ENCODE measurements at places on chromosomes 7 and 10.

- DNase-seq = no peak
Measured at GRCh38 chr7:41247143-41247865, 455.6 kb downstream of the INHBA start.

DNA sequence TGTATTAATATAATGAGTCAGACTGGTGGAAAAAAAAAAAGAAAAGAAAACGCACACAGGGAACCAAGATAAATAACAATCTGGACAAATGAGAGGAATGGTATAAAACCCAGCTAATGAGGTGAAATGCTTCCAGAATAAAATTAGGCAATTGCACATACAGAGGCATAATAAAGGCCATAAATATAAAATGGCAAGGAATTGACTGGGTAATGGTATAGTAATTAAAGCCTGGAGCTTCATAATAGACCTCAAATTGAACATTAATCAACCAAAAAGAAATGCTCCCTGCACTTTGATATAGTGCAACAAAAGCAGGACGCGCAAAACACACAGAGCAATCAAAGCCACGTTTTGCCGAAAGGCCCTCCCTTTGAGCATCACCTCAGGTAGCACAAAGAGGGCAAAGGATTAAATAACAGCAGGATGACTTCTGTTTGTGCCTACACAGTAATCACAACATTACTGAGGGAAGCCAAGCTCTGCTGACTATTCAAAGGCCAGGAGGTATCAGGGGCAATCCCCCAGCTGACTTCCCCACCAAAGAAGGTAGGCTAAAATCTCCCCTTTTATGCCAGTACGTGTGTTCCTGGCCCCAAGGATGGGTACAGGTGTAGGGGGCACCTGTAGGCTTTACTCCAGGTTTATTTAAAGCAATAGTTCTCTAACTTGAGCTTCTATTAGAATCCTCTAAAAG, 343.7 kb downstream of the ELMO1 start:
- no peak for DNase-seq

DNA sequence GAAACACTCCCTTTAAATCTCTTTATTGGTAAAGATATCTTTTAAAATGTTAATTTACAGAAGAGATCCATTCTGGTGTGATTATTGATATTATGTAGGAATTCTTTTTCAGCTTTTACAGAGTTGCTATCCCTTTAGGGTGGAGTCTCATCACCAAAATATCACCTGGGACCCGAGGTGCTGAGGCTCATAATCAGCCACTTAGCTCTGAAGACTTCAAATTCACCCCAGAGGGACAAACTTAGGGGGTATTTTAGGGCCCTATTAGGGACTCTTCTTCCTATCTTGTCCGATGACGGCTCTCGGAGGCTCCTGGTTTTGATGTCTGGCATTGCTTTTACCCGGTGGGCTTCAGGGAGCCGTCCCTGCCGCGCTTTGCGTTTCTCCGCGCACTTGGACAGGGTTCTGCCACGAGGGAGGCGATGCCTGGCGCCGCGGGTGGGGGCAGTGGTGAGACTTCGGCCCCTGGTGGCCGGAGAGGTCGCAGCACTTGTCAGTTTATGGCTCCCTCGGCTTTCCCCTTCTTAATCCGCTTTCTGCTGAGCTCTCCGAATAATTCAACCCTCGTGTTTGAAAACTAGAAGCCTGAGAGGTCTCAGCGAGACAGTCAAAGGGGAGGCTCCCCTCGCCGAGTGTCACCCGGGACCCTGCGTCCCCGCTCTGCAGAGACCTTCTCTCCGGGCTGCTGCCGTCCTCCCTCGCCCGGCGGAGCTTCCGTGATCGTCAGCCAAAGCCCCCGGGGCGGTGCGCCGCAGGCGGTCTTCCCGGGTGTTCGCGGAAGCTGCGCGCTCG, 27.8 kb downstream of the RBM20 start:
- DNase-seq = peak; percentile 68

DNA sequence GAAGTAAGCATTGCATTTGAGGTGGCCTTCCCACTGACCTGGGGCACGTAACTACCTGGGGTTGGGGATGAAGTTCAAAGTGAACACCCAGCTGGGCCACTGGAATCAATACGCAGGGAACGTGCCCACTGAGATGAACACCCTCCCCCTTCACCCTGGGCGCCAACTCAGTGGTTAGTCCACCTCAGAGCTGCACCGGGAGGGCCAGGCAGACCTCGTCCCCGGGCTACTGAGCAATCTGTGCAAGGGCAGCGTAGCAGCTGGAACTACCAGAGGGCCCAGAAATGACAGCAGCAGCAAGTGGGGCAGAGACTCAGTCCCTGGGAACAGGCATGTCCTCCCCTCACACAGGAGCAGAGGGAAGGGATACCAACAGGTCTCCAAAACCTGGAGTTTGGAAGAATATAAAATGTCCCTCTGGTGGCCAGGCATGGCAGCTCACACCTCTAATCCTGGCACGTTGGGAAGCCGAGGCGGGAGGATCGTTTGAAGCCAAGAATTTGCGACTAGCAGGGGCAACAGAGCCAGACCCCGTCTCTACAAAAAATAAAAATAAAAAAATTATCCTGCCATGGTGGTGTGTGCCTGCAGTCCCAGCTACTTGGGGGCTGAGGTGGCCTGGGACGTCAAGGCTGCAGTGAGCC, 143.9 kb downstream of the SH3PXD2A start:
- no peak for DNase-seq

DNA sequence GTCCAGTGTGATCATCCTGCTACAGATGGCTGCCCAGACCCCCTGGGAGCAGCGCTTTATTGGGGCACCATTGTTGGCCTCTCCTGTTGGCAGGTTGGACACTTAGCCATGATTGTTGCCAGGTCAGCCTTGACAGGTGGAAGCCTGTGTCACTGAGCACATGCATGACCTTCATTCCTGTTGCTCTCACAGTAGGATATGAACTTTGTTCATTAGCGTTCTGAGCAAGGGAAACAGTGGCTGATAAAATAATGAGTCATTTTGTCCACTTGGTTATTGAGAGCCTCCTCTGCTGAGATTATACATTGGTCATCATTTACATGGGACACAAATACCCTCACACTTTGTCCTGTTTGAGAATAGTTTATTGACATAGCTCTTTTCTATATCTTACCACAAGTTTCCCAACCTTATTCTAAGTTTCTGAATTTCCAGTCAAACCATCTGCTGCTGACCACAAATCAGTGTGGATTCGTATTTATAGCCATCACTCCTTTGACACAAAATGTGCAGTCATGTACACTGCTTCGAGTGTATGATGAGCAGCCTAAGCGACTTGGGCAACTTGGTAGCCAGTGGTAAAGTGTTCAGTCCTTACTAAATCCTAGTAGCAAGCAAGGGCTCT, 102.6 kb downstream of the TPST1 start:
- DNase-seq = no peak

- no peak for DNase-seq
Measured at GRCh38 chr10:119903946-119904666, 11.6 kb downstream of the SEC23IP start.

DNA sequence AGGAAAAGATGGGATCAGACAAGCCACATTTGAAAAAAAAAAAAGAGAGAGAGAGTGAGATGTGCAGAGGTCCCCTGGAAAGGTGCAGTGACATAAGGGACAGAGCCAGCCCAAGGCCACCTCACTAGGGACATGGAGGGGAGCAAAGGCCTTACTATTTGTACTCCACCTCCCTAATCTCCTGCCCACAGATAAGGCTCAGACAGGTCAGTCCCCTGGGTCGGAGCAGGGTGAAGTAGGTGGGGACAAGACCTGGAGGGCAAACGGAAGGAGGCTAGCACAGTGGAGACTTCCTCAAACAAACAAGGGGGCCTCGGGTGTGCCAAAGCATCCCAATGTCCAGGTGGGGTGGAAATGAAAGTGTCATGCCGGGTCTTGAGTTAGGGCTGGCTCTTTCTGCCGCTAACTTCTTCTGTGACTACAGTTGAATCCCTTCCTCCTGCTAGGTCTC, 7.0 kb downstream of the PRF1 start:
- DNase-seq = no peak

DNA sequence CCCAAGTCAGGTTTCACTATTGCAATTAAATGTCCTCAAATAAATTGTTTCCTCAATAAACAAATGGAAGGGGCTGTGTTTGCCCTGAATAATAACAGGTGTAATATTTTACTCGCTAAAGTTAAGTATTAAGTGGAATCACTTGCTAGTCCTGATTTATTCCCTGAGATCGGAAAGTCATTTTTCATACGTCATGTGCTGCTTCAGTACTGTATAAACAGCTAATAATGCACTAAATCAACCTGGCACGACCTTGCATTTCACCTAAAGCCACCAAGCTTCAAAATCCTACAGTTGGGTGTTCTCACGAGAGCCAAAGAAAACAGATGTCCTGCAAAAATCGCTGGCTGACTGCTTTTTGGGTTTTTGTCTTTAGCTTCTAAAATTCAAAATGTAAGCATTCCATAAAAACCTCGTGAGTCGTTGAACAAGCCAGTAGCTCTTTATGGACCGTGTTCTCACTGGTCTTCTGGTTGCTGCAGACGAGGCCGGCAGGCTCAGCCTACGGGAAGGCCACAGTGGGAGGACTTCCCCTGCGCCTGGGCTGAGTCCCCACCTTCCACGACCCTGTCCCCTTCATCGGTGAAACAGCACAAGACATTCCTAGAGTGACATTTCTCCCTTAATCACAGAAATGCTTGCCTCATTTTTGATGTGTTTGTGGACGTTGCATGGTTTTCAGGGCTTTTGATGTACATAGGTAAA, 17.9 kb upstream of the MNX1 start:
- no peak for DNase-seq

- DNase-seq = no peak
Measured at GRCh38 chr10:56561336-56561735, 200.3 kb upstream of the ZWINT start.

GRCh38 chr10:45375716-45376231, 1.8 kb downstream of the ALOX5 start:
- no peak for DNase-seq

DNA sequence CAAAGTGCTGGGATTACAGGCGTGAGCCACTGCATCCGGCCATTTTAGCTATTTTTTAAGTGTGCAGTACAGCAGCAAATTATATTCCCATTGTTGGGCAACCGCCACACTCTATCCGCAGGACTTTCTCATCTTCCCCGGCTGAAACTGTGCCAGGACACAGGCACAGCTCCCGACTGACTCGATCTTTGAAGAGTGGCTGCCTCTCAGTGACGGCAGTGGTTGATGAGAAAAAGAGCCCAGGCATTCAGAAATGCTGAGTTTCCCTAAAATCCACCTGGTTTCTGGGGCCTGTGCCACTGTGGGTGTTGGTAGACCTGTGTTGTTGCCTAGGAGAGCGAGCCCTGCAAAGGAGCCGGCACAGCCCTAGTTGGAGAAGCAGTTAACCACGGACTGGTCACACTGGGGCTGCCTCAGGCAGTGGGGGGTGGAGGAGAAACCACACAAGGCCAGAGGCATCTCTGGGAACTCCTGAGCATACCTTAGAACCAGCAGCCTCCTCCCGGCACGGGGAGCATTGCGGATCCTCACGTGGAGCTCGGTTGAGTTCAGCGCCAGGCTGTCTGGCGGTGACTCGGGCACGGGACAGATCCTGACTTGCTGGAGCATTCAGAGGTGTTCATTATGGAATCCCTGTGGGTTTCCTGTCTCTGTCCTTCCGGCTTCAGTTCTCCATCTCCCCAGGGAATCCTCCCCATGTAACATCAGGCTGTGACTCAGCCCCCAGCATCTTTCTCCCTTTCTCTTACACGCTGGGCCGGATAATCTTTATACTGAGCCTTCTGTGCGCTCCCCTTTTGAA, 16.2 kb downstream of the PFKFB3 start:
- peak; percentile 93 for DNase-seq

GRCh38 chr10:75010373-75010772, 101.1 kb upstream of the SAMD8 start:
- DNase-seq = no peak

DNA sequence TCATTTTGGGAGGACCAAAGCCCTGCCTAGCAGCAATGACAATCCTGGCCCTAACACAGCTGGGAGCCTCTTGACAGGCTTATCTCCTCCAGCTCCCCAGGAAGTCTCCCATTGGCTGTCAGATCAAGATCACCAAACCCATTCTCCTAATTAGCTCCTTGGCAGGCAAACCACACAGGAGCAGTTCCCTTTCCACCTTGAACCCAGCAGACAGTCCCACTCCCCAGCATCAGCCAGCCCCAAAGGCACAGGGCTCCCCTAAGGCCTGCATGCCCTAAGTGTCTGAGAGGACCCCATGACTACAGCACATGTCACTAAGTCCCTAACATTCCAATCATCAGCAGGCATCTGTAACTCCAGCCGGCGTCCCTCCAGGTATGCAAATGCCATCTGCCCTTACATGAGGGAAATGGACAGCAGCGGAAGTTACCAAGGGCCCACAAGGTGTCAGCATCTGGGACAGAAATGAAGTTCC, 348.5 kb downstream of the KCNMA1 start:
- no peak for DNase-seq

- peak; percentile 23 for DNase-seq
Measured at GRCh38 chr7:45153233-45153632, 4.4 kb upstream of the RAMP3 start.

GRCh38 chr10:49129376-49129775, 4.4 kb downstream of the FAM170B start:
- no peak for DNase-seq

DNA sequence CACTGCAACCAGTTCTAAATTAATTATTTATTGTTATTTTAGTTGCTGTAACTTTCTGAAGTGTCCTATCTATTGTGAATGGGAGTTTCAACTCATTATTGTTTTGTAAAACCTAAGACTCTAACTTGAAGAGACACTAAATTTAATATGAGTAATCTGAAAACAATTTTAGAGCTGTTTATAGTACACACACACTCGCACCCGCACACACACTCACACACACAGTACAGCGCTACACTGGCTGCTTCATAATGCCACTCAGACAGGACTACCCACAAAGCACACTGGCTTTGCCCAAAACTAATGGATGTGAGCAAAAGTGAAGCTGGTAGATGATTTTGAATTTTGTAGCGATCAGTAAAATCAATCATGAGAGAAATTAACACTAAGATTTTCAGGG, 238.9 kb upstream of the ETV1 start:
- DNase-seq = no peak

GRCh38 chr7:135316648-135317313, 83.1 kb downstream of the STRA8 start:
- no peak for DNase-seq

DNA sequence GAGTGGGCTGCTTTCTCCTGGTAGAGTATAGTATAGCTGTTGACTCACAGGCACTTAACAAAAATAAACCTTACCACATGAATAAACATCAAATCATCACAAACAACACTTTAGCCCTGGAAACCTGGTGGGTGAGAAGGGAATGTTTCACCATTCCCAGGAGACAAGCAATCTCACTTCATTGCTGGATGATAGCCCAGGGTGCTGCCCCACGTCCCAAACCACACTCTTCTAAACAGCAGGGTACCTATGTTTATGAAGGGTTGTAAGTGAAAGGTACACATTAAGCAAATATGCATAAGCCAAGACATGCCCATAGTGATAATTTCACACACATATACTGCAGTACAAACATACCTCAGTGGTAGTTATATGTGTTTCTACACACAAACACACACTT, 276.2 kb downstream of the FGFR2 start:
- no peak for DNase-seq

GRCh38 chr10:103445767-103446567, 6.2 kb downstream of the CALHM2 start:
- DNase-seq = no peak

Measured in RWPE2 (cell line).